ENCODE measurements at places on chromosomes 2 and 18. TPM values are rescaled to one million over a fixed set of nuclear protein-coding genes. Genes with fewer than 3 reads are reported as not detected.

GRCh38 chr2:168169097-168169745 is 78.2 kb downstream of the STK39 start:
- DNase-seq, result no peak

KLHL14 gene
- total RNA-seq, result not detected

- no peak for DNase-seq
Observed at GRCh38 chr2:52895726-52896340, 871.8 kb upstream of the CHAC2 start.

DNA sequence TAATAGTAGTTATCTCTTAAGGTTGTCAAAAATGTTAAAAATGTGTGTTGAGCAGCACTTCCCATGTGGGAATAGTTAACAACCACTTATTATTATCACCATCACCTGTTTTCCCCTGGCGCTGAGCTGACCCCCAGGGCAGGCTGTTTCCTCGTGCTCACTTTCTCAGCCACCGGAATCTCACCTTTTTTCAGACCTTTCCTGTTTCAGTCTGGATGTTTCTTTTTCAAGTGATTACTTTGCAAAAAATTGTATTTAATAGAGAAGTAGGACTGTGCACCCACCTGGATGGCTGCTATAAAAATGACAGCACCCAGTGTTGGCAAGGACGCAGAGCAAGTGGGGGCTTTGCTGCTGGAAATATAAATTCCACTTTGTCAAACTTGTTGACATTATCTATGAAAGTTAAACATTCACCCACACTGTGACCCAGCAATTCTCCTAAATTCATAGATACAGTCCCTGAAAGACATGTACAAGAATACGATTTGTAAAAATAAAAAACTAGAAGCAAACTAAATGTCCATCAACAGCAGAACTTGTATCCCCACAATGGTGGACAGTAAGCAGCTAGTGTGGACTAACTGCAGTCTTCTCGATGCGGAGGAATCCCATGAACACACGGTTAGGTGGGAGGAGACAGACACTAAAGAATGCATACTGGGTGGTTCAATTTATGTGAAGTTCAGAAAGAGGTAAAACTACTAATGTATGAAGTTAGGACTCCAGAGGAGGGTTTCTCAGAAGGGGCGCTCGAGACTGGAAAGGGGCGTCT is 66.5 kb downstream of the SOWAHC start:
- DNase-seq, result no peak

TANC1 gene
- total RNA-seq, result 35.3 TPM

- no peak for DNase-seq
Observed at GRCh38 chr2:215388002-215388728, 47.7 kb downstream of the FN1 start.

DNA sequence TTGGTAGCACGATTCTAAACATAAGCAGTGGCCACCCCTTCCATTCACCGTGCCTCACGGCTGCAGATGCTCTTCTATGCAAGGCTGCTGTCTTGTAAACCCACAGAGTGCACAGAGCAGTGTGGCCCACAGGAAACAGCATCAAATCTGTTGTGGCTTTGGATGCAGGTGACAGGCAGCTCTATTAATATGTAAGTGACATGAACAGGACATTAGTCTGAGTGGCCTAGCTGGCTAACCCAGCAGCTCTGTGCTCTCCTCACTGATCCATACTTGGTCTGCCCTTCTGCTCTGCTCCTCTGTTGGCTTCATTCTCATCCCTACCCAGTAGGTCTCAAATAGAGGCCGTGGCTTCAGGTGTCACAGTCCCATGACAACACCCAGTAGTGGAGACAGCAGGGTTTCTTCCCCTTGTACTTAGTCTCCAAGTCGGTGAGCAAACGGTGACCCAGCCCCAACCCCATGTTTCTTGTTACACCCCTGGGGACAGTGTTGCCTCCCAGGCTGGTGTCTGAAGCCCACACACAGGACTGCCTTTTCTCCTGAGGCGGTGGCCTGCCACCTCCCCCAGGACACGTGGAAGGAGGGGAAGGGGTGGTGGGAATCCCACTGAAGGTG is 5.8 kb downstream of the SH3RF3 start:
- DNase-seq, result no peak

Data from MCF 10A (cell line).